Activated CD4-positive, alpha-beta T cell treated with anti-CD3 and anti-CD28 coated beads, Interleukin-10, Interleukin-2, amounts not matched to agents 100 ng/mL and 50 ng/mL, durations not matched to agents 16 hours and 8 hours (primary cell): ENCODE measurements at places on chromosomes 6 and 20.

DNA sequence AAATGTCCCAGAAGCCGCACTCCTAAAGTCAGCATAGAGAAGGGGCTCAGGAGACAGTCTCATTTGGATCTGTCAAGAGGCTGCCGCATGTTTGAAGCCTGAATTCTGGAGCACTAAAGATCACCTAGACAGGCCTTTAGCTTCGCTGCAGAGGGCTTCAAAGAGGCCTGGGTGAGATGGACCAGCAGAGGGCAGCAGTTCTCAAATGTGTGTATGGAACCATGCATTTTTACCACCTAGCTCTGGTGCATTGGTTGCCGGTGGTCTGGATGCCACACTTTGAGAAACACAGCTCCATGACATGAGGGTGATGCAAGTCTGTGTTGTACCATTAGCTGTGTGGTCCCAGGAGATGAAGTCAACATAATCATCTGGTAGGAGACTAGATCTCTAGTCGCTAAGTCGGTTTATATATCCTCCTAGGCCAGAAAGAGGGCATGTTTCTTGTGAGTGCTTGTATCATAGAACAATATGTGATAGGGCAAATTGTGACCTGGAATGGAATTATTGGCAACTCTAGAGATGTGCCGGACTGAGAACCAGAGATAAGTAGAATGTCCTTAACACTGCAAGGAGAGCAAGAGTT, 64.8 kb downstream of the KIAA0319 start:
- peak; percentile 75 for DNase-seq

- DNase-seq, result no peak
Measured at GRCh38 chr6:168887621-168888020, 366.0 kb downstream of the THBS2 start.

GRCh38 chr20:1800777-1801176, 94.4 kb upstream of the SIRPA start:
- no peak for DNase-seq

DNA sequence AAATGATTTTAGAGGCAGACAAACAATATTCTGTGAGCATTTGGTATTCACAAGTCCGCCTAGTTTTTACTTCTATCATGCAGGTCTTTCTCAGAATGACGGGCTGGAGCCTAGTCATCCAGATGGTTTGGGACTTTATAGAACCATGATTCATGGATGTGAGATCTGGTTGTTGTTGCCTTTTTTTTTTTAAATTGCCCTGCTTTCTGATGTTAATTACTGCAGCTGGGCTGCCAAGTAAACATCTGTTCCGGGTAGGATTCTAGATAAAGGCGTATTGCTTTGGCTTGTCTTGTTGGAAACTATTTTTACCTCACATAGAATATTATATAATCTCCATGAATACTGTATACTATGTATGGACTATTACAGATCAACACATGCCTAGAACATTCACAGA, 58.1 kb downstream of the RNF217 start:
- DNase-seq, result no peak

DNA sequence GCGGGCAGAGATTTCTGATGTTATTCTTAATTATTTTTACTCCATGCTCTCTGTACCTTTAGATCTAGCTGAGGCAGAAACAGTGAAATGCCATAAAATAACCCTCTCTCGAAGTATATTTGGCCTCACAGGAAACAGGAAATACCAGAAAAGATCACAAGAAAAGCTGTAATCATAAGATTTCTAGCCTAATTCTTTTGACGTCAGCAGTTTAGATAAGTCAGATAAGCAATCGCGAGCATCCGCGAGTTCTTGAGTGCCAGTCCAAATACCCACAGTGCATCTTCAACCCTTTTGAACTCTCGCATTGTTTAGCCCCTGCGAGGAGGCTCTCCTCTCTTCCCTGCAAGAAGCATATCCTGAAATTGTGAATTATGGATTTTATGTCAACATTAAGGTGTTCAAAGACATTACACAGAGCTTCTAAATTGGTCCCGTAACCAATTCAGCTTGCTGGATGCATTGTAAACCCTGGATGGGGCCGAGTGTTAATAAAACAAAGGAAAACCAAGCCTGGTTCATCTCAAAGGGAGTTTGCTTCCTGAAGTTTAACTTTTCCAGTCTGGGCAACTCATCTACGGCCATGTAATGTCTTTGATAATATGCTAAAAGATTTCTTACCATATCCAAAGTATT, 198.9 kb downstream of the MTFR2 start:
- DNase-seq, result no peak

DNA sequence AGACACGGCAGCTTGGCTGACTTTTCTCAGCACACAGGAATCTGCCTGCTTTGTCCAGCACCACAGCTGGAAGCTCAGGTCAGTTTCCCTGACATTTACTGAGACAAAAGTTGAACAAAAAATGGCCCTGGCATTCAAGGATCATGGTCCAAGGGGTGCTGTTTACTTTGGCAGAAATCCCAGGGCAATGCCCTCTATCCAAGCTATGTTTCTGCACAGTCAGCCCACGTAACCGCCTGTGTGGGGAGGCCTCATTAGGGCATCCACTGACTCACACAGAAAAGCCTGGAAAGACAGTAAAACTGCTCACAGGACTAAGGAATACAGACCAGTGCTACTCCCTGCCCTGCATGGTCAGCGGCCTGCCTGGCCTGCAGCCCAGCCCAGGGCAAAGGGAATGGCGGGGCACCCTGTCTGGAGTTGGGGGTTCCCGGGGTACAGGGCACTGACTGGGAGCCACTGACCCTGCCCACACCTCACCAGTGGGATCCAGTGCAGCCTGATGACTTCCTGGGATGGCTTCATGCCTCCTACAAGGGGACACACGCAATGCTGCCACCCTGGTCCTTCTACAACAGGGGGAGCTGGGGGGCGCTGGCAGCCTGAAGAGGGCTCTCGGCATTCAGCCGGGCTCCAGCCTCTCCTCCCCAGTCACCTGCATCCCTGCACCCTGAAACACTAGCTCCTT, 77.1 kb downstream of the NINL start:
- DNase-seq, result no peak
